Substantia nigra (tissue), 51 donors: ENCODE measurements at places on chromosomes 13 and 19.
A peak's percentile ranks its signal among the peaks of the same experiment; 100 is the strongest.

GRCh38 chr13:110133425-110134235 is 173.3 kb downstream of the COL4A1 start:
- no peak for DNase-seq

DNA sequence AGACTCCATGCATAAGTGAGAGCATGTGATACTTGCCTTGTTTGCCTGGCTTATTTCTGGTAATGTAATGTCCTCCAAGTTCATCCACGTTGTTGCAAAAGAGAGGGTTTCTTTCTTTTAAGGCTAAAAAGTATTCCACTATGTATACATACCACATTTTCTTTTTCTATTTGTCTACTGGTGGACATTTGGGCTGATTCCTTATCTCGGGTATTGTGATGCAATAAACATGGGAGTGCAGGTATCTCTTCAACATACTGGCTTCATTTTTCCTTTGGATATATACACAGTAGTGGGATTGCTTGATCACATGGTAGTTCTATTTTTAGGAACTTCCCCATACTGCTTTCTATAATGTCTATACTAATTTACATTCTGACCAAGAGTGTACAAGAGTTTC is 49.6 kb upstream of the EBPL start:
- DNase-seq: no peak

- no peak for DNase-seq
Observed at GRCh38 chr19:6242677-6243076, 37.1 kb downstream of the MLLT1 start.

- no peak for DNase-seq
Observed at GRCh38 chr19:38285567-38285966, 18.5 kb upstream of the C19orf33 start.

DNA sequence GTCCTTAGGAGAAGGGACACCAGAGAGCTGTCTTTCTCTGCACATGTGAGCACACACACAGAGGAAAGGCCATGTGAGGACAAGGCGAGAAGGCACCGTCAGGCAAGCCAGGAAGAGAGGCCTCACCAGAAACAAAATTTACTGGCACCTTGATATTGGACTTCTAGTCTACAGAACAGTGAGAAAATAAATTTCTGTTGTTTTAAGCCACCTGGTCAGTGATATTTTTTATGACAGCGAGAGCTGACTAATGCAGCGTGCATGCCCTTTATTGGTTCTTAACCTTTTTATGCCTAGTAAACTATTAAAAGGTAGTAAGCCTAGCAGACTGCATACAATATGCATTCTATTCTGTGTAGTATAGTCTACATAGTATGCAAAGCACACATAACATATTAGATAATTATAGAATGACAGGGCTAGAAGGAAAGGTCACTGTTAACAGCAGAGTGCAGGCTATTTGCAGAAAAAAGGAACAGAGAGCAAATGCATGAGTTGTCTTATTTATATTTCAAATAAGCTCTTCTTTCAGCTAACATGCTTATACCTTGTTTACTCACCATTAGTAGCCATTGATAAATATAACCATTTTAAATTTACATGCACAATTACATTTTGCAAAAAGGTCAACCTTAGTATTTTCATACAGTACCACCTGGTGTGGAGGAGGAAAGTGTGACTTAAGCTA is 25.2 kb upstream of the KATNAL1 start:
- no peak for DNase-seq

GRCh38 chr19:42201489-42202289 is 15.8 kb downstream of the DEDD2 start:
- DNase-seq: peak; percentile 30
